ENCODE measurements at places on chromosomes 13 and 19.

DNA sequence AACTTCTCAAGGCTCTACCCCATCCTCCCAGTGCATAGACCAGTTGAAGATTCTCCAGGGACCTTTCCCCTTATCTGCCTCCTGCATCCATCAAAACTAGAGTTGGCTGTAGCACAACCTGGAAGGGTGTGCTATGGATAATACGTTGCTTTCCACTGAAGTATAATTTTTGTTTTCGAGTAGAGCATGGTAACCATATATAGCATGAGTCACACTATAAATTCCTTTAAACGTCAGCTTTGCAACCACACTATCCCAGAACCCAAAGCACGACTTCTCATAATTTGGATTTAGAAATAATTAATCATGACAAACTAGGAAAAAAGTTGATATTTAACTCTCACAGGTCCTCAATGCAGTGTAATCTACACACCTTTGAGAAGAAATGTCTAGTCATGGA, 138.3 kb upstream of the NBEA start:
- DNase-seq: no peak

DNA sequence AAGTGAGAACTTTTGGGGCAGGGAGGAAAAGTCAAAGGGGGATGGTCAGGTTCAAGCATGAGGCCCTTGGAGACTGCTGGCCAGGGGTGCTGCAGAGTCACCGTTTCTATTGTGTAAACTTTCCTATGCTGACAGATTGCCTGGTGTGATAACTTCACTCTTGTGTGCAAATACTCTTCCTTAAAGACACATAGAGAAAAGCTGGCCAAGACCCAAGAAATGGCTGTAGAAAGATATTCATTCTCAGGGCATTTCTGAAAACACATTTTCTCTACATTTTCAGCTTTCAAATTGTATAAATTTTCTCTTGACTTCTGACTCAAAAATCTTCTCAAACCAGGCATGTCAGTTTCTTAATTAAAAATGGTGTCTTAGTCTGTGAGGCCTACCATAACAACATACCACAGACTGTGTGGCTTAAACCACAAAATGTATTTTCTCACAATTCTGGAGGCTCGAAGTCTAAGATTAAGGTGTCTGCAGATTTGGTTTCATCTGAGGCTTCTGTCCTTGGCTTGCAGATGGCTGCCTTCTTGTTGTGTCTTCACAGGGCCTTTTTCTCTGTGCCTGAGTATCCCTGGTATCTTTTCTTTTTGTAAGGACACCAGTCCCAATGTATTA, 304.5 kb downstream of the KCNRG start:
- no peak for DNase-seq

DNA sequence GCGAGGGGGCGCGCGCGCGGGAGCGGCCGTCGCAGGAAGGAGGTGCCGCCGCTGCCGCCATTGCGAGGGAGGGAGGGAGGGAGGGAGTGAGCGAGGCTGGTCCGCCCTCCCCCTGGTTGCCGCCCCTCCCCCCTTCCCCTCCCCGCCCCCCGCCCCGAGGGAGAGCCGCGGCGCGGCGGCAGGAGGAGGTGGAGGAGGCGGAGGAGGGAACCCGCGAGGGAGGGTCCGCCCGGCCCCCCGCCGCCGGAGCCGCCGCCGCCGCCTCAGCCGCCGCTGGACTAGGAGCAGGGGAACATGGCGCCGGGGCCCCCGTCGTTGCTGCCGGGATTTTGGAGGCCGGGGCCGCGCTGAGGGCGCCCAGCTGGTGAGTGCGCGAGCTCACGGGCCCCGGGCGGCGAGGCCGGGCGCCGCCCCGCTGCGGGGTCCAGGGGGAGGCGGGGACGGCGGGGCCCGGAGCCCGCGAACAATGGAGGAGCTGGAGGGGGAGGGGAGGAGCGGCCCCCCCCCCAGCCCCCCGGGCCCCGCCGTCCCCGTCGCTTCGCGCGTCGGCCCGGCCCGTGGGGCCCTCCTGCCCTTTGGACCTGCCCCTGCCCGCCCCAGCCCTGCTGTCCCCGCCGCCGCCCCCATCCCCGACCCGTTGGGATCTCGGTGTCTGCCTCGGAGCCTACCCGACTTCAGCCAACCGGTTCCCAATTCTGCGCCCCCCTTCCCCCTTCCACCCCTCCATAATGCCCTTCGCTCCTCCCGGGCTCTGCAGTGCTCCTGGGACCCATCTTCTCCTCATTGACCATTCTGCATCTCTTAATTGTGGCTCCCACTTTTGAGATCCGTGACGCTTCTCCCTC, at the start of gene ARHGAP35:
Gene ARHGAP35 (plus strand): TSS at position 152 of the 845 bp plus-strand sequence. CDS start 57,679 bp downstream, outside the sequence.
- no peak for DNase-seq

- DNase-seq: no peak
These were observed 59.1 kb upstream of the TEX29 start for GRCh38 chr13:111261326-111261725.

DNA sequence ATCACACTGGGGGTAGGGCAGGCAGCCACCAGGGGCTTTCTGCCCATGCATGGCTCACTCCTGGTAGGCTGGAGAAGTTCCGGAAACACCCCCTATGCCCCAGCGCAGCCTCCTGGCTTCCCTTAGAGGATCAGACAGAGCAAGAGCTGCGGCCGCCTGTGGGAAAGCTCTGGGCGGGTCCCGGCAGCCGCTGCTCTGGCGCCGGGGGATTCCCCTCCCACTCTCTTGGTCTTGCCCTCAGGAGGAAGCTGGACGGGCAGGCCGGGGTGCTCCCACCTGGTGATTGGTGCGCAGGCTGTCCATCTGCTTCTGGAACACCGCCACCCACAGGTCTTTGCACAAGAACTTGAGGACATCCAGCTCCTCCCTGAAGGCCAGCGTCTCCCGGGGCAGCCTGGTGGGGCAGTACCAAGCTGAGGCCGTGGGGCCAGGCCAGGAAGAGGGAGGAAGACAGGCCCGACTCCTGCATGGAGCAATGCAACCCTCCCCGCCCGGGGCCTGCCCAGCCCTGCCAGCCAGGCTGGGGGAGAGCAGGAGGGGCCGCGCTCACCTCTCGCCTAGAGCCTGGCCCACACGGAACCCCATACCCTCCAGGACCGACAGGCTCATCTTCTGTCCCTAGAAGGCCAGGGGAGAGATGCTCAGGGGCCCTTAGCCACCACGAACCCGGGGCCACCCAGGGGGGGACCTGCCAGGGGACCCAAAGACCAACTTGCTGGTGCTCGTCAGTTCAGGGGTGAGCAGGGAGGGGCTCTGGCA, 4.0 kb upstream of the NKPD1 start:
- no peak for DNase-seq

GRCh38 chr19:10761443-10762250, 43.8 kb downstream of the DNM2 start:
- no peak for DNase-seq

GRCh38 chr13:105464249-105464648, 1071.2 kb downstream of the EFNB2 start:
- no peak for DNase-seq

GRCh38 chr19:8456064-8456463, 11.3 kb downstream of the HNRNPM start:
- DNase-seq: no peak

DNA sequence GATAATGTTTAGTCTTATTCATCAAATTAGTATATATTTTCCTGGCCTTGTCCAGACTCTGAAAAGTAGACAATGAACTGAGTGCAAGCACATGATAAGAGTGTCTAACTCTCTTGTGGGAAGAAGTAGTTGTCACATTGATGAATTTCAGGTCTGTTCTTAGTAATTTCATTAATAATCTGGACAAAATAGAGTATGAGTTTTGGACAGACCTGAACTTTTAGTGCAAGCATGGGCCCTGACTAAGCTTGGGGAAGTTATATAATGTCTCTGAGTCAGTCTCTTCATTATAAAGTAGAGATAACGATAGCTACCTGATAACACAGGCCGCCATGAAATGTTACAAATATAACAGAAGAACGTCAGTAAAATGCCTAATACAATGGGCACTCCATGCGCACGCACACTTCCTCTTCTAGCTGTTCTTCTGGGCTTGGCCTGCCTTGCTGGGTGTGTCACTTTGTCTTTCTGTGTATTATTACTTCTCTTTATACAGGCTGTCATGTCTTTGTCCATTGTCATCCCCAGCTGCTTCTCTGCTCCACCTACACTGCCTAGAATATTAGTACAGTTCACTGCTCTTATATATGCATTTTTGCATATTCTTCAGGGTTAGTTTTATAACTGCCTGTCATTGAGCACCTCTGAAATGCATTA, 129.1 kb upstream of the HTR2A start:
- DNase-seq: no peak
